ENCODE measurements at places on chromosomes 1 and 21. TPM values are rescaled to one million over a fixed set of nuclear protein-coding genes. Genes with fewer than 3 reads are reported as not detected.

GRCh38 chr1:21815724-21816321 lies 3.8 kb downstream of the LDLRAD2 start:
- DNase-seq, result peak; percentile 11
- H3K27me3 ChIP-seq, result no peaks in the 10 kb centered on the region
- H3K4me3 ChIP-seq, result no peak overlapping the region
- H3K4me1 ChIP-seq, result peaks cover 7% of the 10 kb centered on the region

GRCh38 chr1:167716000-167716271 lies 5.8 kb upstream of the MPZL1 start:
- H3K4me3 ChIP-seq, result peak overlapping the region; percentile 41
- no peaks in the 10 kb centered on the region for H3K4me1 ChIP-seq
- no peak for DNase-seq
- peak overlapping the region; percentile 39 for H3K27ac ChIP-seq
- H3K36me3 ChIP-seq, result no peaks in the 10 kb centered on the region

DNA sequence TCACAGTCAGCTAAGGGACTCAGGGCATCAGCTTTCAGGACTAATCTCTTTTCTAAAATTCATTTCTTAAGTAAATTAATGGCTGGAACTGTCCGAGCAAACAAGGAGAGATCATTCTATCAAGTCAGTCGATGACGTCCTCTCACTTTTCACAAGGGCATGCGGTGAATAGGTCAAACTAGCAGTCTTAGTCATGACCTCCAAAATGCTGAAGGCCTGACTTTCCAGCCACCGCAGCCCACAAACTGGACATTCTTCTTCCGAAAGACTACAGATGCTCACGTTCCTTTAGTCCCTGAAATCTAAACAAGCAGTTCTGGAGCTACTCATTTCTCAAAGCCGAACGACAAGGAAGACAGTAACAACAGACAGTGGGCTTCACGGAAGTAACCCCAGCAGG lies 127.9 kb downstream of the TIAM1 start:
- H3K36me3 ChIP-seq, result no peaks in the 10 kb centered on the region
- H3K27ac ChIP-seq, result no peak overlapping the region
- H3K27me3 ChIP-seq, result no peaks in the 10 kb centered on the region
- no peak overlapping the region for H3K4me3 ChIP-seq

RORC gene
- 29.7 TPM for total RNA-seq

CASQ2 gene
- total RNA-seq, result 1.5 TPM

All from thyroid gland (tissue), 4 donors.